ENCODE measurements at places on chromosomes 3 and 15.

DNA sequence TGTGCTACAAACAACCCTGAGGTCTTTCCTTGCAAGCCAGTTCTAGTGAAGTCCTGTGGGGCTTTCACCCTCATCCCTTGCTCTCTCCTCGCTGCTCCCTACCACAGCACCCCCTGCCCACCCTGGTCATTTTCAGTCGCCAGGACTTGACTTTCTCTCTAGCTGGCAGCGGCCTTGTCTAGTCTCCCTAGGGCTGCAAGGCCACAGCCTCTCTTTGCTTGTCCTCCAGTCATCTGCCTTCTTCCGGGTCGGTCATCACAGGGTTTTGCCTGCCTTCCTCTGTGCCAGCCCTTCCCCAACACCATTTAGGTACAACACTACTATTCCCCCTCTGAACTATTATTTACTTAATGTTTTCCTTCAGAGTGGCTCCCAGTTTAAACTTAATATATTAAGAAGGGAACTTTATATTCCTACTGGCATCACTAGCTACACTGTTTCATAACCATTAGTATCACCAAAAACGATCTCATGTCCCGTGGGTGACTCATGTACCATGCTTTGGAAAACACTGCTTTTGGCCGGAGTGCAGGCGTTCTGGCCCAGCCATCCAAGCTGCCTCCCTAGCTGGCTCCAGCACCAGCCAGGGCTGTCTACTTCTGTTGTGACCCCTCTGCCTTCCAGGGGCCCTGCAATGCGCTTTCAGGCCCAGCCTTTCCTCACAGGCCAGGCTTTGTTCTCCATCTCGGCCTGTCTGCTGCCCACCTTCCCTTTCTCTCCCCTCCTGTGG lies 21.4 kb downstream of the FAH start:
- no peak for DNase-seq

GRCh38 chr15:62417439-62417838 lies 252.4 kb upstream of the C2CD4B start:
- DNase-seq, result no peak

GRCh38 chr15:63332367-63333124 lies 49.1 kb downstream of the CA12 start:
- no peak for DNase-seq

DNA sequence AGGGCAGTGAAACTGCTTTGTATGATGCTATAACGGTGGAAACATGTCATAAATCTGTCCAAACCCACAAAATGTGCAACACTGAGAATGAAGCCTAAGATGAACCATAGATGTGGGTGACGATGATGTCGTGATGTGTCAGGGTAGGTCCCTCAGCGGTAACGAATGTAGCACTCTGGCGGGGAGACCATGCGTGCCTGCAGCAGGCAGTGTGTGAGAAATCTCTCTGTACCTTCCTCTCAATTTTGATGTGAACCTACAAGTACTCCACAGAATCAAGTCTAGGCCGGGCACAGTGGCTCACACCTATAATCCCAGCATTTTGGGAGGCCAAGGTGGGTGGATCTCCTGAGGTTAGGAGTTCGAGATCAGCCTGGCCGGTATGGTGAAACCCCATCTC lies 268.2 kb upstream of the LYSMD4 start:
- DNase-seq, result no peak

DNA sequence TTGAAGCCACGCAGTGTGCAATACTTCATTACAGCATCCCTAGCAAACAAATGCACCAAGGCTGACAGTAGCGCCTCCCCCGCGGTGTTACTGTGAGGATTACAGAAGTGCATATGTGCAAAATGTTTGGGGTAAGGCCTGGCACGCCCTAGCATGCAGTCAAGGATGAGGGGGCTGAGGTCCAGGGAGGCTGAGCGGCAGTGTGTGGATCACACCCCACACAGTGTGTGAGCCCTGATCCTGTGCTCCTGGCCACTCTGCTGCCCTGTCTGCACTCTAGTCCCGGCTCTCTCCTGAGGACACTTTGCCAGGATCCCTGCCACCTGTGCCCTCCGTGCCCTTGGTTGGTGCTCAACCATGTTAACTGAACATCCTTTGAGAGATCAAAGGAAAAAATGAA lies 71.3 kb downstream of the WNT7A start:
- DNase-seq, result no peak

- DNase-seq, result no peak
Measured at GRCh38 chr3:15281817-15282216, 50.6 kb downstream of the SH3BP5 start.

- DNase-seq, result no peak
Measured at GRCh38 chr3:177426878-177427495, 229.7 kb upstream of the TBL1XR1 start.

DNA sequence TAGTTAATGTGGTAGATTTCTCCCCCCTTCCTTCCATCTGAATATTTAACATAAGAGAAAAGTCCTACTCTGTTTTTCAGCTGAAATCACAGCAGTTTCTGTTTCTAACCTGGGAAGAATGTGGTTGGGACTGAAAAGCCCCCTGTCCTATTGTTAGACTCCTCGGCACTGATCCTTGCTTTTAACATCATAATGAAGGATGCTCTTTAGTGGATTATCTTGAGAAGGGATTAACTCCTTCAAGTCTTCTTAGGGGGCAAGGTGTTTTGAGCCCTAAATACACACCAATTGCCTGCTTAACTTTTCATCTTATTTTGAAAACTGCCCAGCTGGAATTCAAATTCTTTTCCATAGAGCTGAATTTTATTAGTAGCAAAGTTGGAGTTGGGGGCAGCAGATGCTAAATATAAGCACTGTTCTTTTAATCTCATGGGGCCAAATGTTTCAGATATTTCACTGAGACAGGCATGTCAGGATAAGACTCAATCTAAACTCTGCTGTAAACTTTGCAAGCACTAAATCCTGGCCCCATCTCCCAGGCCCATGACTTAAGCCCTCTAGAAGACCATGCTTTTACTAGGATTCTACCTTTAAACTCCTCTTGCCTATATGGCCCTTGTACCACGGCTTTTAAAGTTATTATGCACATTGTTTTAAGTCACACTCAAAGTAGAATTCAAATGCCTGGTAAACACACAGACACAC lies 243.2 kb upstream of the NR2F2 start:
- no peak for DNase-seq

DNA sequence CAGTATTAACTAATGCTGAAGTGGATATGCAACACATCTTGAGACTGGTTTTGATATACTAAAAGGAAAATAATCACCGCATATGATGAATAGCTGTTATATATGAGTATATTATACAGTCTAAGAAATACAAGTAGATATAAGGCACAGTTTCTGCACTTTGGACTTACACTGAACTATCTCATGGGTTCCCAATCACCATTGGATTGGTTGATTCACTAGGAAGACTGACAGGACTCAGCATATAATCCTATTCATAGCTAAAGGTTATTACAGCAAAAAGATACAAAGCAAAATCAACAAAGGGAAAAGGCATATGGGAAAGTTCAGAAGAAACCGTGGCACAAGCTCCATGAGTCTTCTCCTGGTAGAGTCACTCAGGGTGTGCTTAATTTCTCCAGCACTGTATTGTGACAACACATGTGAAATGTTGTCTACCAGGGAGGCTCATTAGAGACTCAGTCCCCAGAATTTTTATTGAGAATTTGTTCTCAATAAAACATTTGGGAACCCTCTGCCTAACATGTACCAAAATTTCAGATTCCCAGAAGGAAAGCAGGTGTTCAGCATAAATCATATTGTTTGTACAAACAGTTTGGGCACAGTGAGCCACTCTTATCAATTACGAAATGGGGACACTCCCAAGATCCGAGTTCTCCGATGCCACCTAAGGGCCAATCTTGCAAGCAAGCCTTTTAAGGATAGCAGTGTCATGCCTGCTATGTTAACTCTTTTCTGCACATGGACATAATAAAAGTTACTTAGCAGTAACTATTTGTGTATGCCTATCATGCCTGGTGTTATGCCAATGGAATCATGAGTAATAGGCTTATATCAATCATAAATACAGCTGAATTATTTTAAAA lies 26.8 kb downstream of the CMC1 start:
- no peak for DNase-seq

DNA sequence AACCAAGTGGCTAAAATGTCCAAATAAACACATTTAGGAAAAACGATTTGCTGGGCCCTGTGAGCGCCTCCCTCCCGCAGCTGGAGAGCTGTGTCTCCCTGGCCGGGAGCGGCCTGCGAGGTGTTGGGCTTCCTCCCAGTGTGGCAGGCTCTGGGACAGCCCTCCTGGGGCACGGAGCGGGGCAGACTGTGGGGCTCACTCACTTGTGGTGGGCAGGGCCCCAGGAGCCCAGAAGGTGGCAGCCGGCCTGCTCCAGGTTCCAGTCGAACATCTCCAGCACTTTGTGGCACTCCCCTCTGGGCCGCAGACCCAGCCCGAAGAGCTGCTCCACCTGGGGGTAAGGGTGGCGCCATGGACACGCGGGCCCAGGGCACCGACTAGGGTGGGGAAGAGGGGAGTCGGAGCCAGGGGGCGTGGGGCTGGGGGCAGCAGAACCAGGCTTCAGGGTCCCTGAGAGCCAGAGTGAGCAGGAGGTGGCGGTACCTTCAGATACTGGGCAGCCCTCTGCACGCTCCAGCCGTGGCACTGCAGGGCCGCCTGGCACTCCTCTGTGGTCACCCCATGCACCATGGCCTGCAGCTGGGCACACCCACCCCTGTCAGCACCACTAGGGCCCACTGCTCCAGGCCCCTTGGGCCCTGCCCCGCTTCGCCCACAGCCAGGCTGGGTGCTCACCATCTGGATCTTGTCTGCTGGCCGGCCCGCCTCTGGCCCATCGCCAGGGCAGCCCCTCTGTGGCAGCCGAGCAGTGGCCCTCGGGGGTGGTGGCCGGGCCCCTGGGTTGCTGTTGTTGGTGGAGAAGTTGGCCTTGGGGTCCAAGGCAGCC lies 41.5 kb downstream of the TNK2 start:
- DNase-seq, result no peak

- no peak for DNase-seq
Measured at GRCh38 chr15:64842096-64842939, 603 bp downstream of the PLEKHO2 start.

DNA sequence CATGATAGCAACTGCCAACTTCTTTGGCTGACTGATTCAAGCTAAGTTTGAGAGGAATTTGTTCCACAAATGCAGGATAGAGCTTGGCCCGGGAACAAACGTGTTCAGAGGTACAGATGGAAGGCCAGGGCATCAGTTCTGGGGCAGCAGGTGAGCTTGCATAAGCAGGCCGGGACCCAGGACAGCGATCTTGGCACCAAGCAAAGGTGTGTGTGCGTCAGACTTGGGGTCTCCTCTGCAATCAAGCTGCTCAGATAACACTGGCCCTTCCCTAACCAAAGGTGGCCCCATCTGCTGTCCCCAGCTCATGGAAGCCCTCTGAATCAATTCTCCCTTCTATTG lies 155.6 kb downstream of the MEGF11 start:
- DNase-seq, result no peak

DNA sequence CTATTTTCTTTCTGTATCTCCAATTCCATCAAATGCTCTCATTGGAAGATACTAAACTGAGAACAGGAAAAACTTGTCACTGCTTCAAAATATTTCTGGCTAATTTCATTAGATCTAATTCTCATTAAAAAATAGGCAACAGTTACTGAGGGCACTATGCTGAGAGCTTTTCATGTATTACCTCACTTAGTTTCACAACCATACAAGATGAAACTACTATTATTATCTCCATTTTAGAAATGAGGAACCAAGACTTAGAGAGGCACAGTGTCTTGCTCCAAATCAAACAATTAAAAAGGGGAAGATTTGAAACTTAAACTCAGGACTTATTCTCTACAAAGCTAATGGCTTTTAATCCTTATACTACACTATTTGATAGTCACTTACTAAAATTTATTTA lies 7.2 kb upstream of the OTOL1 start:
- no peak for DNase-seq

GRCh38 chr3:29919571-29919970 lies 638.7 kb downstream of the RBMS3 start:
- DNase-seq, result no peak

GRCh38 chr3:8524249-8524648 lies 22.6 kb downstream of the LMCD1 start:
- no peak for DNase-seq

GRCh38 chr3:143822374-143822773 lies 25.9 kb downstream of the SLC9A9 start:
- no peak for DNase-seq

- no peak for DNase-seq
Measured at GRCh38 chr3:124992041-124992440, 57.5 kb upstream of the MUC13 start.

GRCh38 chr15:78830514-78831228 lies 19.4 kb upstream of the ADAMTS7 start:
- DNase-seq, result no peak

DNA sequence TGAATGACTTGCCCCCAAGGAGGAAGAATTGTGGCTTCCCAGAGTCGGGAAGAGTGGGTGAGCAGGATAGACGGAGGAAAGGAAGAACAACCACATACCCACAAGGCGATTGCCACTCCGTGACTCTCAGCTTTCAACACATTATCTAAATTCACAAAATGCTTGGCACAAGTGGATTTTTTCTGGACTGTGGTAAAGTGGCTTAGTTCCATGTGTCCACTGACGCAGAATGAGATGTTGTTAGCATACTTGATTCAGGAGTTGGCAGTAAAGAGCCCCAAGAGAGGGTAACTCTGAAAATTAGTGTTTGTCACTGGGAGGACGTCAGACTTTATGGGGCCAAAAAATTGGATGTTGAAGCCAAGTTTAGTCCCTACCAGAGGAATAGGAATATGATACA lies 198.8 kb upstream of the CTNNB1 start:
- no peak for DNase-seq

DNA sequence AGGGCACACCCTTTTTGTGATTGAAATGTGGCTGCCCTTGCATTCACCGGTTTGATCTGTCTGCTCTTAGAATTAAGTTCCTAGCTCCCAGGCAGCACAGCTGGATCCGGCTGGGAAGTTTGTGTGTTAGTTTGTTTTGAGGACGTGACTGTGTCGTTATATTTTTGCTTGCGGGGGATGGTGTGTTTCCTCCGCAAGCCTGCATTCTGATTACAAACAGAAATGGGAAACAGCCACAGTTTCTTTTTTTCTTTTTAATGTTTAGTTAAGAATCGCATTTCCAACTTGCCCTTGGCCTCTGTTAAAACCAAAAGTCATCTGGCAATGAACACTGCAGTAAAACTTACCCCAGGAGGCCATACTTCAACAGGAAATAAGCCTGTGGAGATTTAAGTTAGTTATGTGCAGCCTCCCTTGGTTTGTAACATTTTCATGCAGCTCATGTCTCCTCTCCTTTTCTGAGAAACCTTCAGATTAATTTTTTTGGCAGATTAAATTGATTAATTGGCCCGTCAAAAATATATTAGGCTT lies 888 bp downstream of the TMOD3 start:
- no peak for DNase-seq
